Caco-2 (cell line): ENCODE measurements at places on chromosomes 5 and 9.

DNA sequence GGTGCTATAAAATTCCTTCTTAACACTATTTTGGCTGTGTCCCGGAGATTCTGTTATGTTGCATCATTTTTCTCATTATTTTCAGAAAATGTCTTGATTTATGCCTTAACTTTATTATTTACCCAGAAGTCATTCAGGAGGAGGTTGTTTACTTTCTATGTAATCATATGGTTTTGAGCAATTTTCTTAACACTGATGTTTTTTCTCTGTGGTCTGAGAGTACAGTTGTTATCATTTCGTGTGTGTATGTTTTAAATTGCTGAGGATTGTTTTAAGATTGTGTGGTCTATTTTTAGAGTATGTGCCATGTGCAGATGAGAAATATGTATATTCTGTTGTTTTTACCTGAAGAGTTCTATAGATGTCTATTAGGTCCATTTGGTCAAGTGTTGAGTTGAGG is 498.1 kb upstream of the ZNF608 start:
- no peak for DNase-seq

- no peak for DNase-seq
These were observed 22.0 kb upstream of the EMB start for GRCh38 chr5:50463047-50463446.

DNA sequence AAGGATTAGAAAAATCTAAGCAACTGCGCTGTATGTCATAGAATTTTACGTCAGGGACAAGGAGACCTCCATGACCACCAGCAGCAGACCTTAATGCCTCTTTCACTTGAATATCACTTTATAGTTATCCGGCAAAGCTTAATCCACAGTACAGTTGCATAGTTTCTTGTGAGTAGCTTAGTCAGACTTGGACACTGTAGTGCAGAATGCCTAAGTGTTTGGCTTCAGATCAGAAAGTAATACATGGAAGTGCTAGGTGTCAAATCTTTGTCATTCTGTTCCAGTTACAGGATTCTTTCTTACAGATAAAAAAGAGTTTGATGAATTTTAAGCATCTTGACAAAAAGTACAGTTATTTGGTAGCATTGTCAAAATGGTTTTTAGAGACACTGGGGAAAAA is 239.9 kb upstream of the PAPPA start:
- no peak for DNase-seq

DNA sequence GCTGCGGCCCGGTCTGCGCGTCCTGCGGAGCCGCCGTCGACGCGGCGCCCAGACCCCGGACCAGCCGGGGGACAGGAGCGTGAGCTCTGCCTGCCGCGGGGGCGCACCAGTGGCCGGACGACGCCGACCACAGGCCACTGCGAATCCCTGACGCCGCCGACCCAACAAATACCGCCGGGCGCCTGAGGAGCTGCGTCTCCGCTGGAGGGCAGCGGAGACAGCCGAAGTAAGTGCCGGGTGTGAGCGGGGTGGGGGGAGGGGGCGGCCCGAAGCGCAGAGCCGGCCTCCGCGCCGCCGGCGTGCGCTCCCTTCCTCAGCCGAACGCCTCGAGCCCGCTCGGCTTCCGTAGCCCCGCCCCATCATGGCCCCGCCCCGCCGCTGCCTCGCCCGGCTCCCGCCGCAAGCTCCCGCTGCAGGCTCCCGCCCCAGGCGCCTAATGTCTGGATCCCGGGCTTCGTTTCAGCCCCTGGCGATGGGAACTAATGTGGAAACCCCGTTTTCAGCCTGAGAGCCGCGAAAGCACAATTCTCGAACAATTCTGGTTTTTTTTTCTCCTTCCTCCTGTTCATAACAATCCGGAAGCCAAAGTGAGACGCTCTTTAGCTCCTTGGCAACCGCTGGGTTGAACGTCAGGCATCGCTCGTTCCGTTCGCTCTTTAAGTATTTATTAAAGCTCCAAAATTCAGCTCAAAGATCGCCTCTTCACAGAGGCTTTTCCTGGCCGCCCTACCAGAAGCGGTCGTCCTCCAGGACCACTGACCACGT is at the start of gene RFK:
RFK (minus strand) TSS at position 232 of the 765 bp plus-strand sequence. CDS start 255 bp downstream, outside the sequence.
- peak; percentile 78 for DNase-seq

- no peak for DNase-seq
These were observed 93.3 kb downstream of the STX17 start for GRCh38 chr9:99999797-100000196.

- DNase-seq: peak; percentile 59
These were observed 280.0 kb downstream of the HINT1 start for GRCh38 chr5:130885027-130885426.

DNA sequence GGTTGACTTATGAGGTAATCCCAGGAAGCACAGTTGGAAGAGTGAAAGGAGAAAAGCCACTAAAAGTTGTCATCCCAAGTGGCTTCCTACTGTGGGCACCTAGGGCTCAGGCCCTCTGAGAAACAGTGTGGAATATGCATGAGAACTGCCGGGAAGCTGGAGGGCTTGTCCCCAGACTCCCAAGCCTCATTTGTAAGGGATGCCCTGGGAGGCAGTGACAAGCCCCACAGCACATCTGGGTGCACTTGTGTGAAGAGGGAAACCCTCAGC is 64.5 kb downstream of the SFXN1 start:
- DNase-seq: no peak

DNA sequence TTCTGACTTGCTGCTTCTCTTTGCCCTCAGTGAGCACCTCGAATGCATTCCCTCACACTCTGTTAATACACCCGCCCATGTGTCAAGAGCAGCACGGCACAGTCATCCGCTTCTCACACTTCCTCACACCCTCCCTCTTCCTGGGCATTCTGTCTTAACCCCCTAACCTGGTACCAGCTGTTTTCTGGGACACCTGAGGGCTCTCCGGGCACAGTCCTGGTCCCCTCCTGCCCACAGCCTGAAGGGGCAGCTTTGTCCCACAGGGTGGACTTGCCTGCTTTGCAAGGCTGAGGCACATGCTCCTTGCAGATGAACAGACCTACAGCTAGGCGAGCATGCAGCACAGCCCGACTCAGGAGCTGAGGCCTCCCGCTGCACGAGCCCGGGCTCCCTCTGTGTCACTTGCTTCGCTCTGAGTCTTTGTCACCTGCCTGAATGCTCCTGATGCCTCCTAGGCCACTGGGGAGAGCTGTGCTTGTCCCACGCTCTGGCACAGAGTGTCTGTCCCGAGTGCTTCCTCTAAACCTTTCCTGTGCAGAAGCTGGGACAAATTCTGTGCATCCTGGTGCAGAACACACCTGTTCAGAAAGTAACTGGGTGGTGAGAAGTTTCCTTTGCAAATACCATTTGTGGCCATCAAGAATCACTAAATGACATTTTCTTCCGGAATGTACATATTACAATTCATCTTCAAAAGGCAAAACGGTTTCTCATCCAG is 47.8 kb downstream of the AHRR start:
- peak; percentile 22 for DNase-seq
